A549 treated with DMSO at 1 μM for 4 hours (cell line): ENCODE measurements at places on chromosomes 16 and 17. TPM values are rescaled to one million over a fixed set of nuclear protein-coding genes. Genes with fewer than 3 reads are reported as not detected.

Gene KRT40
- not detected in 5 replicates for total RNA-seq

Gene TNK1
- 1.3 to 1.8 TPM (median 1.6 TPM) in 5 replicates for total RNA-seq

Gene YBX2
- total RNA-seq = 0.40 to 0.60 TPM (median 0.53 TPM) in 5 replicates

Gene AP2B1
- 137 to 161 TPM (median 156 TPM) in 5 replicates for total RNA-seq

Gene SLFN11
- total RNA-seq = 5.7 to 8.6 TPM (median 6.4 TPM) in 5 replicates

Gene SPATA32
- total RNA-seq = 0.11 to 0.25 TPM (median 0.22 TPM) in 5 replicates

Gene SEC14L1
- total RNA-seq = 39.5 to 49.3 TPM (median 47.2 TPM) in 5 replicates

Gene GNG13
- not detected in 5 replicates for total RNA-seq

Gene TP53TG3F
- 0.06 to 0.31 TPM (median 0.11 TPM) in 4 of 5 replicates, not detected in the other for total RNA-seq

Gene EVPLL
- not detected in 5 replicates for total RNA-seq

Gene IGFALS
- 0.07 to 0.13 TPM in 2 of 5 replicates, not detected in the others for total RNA-seq

Gene METTL23
- total RNA-seq = 56.3 to 67.2 TPM (median 60.6 TPM) in 5 replicates
